Mesothelial cell of epicardium (in vitro differentiated cells): ENCODE measurements at places on chromosomes 7 and 10.

GRCh38 chr10:11586170-11586569, 25.3 kb downstream of the USP6NL start:
- no peak for DNase-seq

DNA sequence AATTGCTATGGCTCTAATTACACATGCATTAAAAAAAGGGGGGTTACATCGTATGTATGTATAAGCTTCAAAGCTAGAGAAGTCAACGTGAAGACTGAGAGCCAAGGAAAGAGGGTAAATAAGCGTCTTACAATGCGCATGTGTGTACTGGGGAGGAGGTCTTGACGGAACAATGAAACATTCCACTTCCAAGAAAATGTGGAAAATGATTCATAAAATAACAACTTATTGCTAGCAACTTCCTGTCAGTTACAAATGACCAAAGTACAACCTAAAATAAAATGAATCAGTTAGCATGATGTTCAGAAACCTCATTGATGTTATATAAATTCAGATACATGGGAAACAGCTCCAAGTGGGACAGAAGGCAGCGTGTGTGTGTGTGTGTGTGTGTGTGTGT, 104.1 kb upstream of the RHEB start:
- no peak for DNase-seq

DNA sequence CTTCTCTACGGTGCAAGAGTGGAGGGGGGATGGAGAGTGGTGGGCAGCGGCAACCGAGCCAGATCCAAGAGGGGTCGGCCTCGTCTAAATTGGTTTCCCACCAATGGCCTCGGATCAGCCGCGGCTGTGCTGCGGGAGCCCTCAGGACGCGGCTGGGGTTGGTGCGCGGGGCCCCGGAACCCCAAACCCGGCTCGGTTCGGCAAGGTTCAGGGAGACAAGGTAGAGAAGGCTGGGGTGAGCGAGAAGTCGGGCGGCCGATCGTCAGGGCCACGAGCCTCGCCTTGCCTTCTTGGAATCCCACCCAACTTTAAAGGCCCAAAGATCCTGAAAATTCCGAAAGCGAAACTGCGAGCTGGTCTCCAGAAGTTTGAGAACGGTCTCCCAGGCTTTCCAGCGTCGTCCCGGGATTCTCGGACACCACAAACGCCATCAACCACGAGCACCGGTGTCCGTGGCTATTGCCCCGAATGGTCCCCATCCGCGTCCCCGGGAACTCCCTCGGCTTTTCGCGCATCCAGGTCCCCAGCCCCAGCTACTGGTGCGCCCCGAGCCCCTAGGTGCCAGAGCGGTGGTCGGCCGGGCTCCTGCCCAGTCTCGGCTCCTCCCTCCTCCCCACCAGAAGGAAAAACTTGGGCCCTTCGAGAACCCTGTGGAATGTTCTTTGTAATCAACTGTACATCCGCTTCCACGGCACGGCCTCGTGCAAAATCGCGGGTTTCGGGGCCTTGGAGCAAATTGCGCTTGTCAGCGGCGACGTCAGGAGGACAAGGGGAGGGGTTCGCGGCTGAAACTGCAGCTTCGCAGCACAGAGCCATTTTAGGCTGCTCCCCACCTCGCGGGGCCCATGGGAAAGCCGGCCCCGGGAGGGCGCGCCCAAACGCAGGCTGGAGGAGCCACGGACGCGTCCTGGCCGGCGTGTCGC, 3.2 kb downstream of the SFMBT2 start:
- DNase-seq, result no peak

DNA sequence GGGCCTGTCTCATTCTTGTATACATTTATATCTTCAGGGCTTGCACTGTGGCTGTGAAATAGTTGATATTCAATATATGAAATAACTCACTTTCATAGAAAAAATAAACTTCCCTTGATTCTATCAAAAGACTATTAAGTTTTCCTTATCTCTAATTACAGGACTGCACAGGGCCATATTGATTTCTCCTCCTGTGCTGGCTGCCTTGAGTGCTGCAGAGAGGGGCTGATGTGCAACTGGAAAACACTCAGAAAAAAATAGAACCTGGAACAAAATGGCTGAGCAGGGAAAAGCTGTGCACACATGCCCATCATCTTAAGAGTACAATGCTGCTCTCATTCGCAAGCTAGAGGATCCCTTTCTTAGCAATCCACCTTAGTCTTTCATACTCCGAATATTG, 5.9 kb upstream of the HDAC9 start:
- DNase-seq, result no peak

- DNase-seq, result no peak
Measured at GRCh38 chr10:74910976-74911350, 84.6 kb downstream of the KAT6B start.

GRCh38 chr7:25485026-25485425, 256.7 kb upstream of the NPVF start:
- DNase-seq, result no peak

DNA sequence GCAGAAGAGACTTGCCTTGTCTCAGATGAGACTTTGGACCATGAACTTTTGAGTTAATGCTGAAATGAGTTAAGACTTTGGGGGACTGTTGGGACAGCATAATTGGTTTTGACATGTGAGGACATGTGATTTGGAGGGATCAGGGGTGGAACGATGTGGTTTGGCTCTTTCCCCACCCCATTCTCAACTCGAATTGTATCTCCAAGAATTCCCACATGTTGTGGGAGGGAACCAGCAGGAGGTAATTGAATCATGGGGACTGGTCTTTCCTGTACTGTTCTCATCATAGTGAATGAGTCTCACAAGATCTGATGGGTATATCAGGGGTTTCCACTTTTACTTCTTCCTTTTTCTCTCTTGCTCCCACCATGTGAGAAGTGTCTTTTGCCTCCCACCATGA, 229.7 kb upstream of the KCND2 start:
- no peak for DNase-seq

DNA sequence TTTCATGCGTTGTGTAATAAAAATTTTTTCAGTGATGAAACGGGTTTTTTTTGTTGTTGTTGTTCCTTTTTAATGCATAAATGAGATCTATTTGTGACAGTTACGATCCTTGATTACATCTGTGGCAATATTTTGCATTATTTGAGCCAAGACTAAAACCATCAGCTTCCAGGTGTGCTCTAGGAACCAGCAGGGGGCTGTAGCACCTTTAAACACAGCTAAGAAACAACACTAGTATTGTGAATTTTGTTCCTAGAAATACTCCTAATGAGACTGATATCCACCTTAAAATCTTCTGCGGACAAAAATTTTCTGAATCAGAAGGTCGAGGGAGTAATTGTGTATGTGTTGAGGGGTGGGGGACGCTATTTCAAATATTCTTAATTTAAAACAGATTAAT, 52.6 kb downstream of the FGFBP3 start:
- DNase-seq, result no peak

GRCh38 chr10:106242301-106242700, 922.2 kb downstream of the SORCS1 start:
- DNase-seq, result no peak

GRCh38 chr10:79327090-79327457, 20.2 kb upstream of the PPIF start:
- DNase-seq, result no peak

- DNase-seq, result no peak
Measured at GRCh38 chr10:92011560-92012214, 88.1 kb downstream of the BTAF1 start.

DNA sequence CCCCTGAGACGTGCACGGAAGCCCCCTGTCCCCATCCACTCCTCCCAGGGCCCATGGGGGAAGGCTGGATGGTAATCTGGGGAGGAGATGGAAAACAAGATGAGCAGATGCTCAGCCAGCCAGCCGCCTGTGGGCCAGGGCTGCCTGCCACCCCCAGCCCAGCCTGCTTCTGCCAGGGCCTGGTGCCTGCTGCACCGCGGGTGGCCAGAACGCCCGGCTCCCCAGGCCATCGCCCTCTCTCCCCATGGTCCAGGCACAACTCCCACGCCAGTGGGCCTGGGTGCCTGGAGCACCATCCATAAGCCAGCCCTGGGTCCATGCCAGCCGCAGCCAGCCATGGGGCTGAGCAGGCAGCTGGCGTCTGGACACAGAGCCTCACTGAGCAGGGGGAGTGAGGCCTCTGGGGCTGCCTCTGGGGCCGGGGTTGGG, 57.2 kb upstream of the ELN start:
- DNase-seq, result no peak

DNA sequence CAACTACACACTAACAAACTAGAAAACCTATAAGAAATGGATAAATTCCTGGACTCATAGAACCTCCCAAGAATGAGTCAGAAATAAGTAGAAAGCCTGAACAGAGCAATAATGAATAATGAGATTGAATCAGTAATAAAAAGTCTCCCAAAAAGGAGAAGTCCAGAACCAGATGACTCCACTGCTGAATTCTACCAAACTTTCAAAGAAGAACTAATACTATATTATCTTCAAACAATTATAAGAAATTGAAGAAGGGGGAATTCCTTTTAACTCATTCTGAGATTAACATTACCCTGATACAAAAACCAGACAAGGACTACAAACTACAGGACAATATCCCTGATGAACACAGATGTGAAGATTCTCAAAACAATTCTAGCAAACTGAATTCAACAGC, 47.8 kb upstream of the CDK6 start:
- no peak for DNase-seq

GRCh38 chr10:79023240-79024162, 45.3 kb upstream of the ZMIZ1 start:
- DNase-seq, result no peak

- DNase-seq, result no peak
Measured at GRCh38 chr7:46197785-46198540, 276.9 kb upstream of the IGFBP3 start.

DNA sequence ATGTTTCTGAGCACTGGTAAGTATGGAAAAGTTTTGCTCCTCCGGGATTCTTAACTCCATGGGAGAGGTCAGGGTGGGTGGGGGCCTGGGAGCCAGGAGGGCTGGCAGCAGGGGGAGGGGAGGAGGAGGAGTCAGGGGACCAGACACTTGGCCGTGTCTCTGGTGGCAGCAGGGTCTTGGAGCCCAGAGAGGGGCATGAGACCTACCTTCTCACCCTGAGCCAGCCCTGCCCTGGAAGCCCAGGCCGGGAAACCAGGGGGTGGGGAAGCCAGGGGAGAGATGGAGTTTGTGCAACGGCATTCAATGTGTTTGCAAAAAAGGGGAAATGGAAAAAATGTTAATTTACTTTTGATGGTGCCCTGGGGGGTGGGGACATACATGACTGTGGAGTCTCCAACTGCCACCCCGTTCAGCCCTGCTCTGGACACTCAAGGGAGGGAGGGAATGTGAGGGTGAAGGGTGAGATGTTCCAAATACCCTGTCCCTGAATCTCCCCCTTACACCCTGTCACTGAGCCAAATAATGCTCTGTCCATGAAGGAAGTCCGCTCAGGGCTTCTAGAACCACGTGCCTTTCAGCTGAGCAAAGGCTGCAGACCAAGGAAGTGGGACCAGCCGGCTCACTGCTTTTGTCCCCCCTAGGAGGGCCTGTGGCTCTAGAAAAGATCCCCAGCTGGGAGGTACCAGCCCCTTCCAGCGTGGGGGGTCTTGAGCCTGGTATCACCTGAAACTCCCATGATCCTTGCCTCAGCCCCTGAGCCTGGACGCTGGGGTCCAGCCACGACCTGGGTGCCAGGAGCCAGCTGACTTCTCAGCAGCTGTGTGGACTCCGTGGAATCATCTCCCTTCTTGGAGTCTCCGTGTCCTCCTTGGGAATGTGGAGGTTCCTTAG, 48.3 kb downstream of the TMEM270 start:
- DNase-seq, result no peak

DNA sequence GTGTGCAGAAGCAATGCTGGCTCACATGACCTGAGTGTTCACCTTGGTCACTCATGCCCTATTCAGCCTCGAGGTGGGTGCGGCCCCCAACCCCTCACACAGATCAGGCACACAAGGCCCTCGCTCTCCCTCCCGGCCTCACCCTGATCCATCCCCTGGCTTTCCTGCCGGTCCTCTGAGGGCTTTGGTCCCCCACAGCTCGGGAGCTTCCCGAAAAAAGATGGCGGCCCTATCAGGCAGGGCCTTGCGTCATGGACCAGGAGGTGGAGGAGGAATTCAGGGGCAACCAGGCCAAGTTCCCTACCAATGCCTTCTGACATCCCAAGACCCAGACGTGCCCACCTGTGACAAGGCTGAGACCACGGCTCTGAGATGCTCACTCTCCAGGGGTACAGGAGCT, 43.7 kb upstream of the DNAAF5 start:
- no peak for DNase-seq

GRCh38 chr7:63900394-63901203, 98.0 kb upstream of the ZNF722 start:
- DNase-seq, result no peak

- no peak for DNase-seq
Measured at GRCh38 chr7:37070471-37070870, 346.2 kb upstream of the AOAH start.

- DNase-seq, result no peak
Measured at GRCh38 chr10:129033790-129034272, 433.2 kb upstream of the MGMT start.

- no peak for DNase-seq
Measured at GRCh38 chr10:124928087-124928486, 13.8 kb upstream of the ZRANB1 start.

- DNase-seq, result no peak
Measured at GRCh38 chr10:27241010-27241651, 534 bp upstream of the ACBD5 start.

- DNase-seq, result no peak
Measured at GRCh38 chr7:49150486-49150885, 226.1 kb downstream of the CDC14C start.

DNA sequence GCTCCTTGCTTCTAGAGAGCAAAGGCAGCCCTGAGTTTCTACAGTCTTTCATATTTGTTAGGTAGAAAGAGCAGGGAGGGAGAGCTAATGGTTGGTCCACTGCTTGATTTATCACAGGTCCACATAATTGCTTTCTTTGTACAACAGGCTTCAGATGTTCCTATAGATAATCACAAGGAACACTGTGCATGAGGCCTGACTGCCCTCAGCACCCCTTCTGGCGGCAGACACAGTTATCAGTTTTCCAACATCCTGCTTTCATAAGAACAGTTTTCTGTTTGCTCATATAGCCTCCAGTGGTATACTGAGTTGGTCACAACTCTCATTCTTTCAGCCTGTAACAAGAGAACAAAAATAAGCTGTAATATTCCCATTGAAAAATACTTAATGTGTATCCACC, 69.7 kb downstream of the AKR1C4 start:
- no peak for DNase-seq

DNA sequence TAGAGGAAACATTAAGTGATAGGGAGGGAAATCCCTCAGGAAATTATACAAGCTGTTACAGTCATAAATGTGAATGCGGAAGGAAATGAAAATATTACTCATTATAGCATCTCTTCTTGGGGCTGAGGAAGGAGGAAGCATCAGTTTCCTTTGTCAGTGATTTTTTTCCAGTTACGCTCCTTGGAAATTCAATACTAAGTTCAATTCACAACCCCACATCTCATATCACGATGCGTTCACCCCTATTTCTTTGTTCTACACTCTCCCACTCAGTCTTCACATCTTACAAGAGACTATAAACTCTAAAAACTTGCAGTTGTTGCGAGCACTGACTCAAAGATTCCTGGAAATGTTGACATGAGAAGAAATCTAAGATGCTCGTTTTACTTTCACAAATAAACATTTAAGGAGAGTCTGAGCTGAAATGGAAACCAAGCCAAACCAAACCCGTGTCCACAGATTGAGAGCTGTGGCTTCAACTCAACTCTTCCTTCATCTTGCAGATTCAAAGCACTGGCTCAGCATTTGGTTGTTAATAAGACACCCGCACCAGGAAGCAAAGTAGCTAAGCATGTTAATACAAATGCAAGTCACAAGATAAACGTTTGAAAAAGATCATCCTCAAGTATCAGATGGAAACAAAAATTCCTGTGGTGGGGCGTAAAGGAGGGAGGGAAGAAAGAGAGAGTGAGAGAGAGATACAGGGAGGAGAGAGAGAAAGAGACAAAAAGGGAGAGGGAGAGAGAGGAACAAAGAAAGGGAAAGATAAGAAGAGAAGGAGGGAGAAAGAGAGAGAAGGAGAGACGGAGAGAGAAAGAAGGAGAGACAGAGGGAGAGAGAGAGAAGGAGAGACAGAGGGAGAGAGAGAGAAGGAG, 150.0 kb upstream of the RSU1 start:
- DNase-seq, result no peak
